Esophagus mucosa (tissue), 1 donor: ENCODE measurements at places on chromosomes 1 and 21. TPM values are rescaled to one million over a fixed set of nuclear protein-coding genes. Genes with fewer than 3 reads are reported as not detected.

DNA sequence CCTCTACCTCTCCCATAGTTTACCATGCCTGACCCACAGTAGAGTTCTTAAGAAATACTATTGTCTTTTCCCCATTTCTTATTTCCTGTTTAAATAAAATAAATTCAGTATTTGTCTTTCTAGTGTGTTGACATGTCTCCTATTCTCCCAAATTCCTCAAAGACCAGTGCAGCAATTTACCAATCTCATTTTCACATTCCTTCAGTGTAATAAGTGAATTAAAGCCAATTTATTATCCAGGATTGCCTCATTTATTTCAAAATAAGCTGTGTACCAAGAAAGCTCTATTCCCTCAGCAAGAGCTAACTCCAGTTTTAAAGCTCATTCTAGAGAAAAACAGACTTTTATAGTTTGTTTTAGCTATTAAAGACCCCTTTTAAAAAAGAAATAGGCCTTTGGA lies 49.9 kb downstream of the DISC1 start:
- ATAC-seq = no peak

The NCAM2 gene
- not detected for total RNA-seq

DNA sequence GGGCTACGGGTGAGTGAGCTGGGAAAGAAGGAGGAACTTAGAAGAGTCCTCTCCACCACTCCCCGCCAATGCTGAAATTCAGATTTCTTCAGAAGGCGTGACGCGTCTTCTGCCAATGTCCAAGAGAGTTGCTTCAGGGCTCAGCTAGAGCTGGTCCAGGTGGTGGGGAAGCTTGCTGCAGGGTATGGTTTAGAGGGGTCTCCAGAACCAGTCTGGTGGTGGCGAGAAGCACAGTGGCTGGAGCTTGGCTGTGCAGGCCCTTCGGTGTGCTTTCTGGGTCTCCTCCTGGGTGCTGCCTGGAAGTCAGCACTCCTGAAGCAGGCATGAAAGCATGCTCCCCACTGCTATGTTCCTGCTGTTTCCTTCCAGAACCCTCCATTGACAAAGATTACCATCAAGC lies 387.2 kb downstream of the PTPRU start:
- ATAC-seq = no peak

The CEPT1 gene
- total RNA-seq = 23.3 TPM

The TBX15 gene
- total RNA-seq = not detected

DNA sequence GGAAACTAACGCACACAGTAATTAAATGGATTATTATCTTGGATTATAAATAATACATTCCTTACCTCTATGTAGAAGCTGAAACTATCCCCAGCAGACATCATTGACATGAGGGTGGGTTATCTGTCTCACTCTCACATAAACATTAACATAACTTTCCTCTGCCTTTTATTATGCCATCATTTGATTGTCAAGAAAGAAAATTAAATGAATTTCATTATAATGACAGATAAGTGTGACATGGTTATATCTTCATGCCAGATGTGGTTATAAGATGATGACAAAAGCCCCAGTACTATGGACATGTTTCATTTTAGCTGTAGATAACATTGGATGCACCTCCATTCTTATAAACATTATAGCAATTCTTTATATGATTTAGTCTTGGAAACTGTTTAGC lies 476.5 kb downstream of the KCNT2 start:
- ATAC-seq = no peak

GRCh38 chr1:206469933-206470691 lies at the start of gene IKBKE:
IKBKE (plus strand) TSS chr1:206470476; CDS start chr1:206473228, 2,752 bp downstream.
- peak; percentile 69 for ATAC-seq

DNA sequence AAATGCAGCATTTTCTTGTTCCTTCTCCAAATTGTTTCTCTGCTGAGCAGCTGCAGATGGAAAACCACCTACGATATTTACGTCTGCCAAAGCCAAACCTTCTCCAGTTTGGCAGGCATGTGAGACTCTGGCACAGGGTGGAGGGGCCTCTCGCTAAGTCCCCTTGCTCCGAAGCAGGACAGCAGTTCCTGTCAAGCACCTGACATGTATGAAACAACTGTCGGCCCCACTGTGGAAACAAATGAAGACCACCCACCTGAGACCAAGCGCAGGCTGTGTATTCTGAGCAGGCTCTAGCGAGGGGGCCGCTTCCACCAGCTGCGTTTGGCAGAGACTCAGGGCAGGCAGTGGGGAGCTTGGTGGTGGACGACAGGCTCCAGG lies 74.7 kb downstream of the RIPK4 start:
- no peak for ATAC-seq

GRCh38 chr1:89939693-89940438 lies 55.0 kb upstream of the ZNF326 start:
- no peak for ATAC-seq

GRCh38 chr1:94025383-94026340 lies 95.3 kb downstream of the ABCA4 start:
- ATAC-seq = no peak

- ATAC-seq = peak; percentile 42
Observed at GRCh38 chr1:181021811-181022434, 747 bp downstream of the STX6 start.

DNA sequence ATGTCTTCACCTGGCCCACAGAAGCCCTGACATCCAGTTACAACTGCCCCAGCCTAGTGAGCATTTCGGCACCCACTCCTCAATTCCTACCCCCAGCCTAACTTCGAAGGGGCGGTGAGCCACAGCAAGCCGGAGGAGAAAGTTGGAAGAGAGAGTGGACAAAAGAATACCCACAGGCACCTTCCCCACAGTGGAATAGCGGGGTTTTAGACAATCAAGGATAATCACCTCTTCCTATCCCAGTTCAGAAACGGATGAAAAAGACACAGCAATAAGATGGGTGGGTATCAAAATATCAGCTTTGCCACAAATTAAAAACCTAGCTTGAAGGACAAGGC lies 1.3 kb upstream of the LSS start:
- ATAC-seq = no peak

GRCh38 chr1:2556277-2556677 lies at the start of gene TNFRSF14:
TNFRSF14 (plus strand) TSS chr1:2556371; CDS start chr1:2556665, 294 bp downstream.
- peak; percentile 24 for ATAC-seq

GRCh38 chr1:218415726-218416125 lies 70.6 kb downstream of the TGFB2 start:
- ATAC-seq = no peak

The VHLL gene
- total RNA-seq = not detected

GRCh38 chr1:2214541-2215241 lies 13.4 kb upstream of the SKI start:
- ATAC-seq = peak; percentile 11

- no peak for ATAC-seq
Observed at GRCh38 chr1:67316180-67316902, 8.7 kb downstream of the IL12RB2 start.

DNA sequence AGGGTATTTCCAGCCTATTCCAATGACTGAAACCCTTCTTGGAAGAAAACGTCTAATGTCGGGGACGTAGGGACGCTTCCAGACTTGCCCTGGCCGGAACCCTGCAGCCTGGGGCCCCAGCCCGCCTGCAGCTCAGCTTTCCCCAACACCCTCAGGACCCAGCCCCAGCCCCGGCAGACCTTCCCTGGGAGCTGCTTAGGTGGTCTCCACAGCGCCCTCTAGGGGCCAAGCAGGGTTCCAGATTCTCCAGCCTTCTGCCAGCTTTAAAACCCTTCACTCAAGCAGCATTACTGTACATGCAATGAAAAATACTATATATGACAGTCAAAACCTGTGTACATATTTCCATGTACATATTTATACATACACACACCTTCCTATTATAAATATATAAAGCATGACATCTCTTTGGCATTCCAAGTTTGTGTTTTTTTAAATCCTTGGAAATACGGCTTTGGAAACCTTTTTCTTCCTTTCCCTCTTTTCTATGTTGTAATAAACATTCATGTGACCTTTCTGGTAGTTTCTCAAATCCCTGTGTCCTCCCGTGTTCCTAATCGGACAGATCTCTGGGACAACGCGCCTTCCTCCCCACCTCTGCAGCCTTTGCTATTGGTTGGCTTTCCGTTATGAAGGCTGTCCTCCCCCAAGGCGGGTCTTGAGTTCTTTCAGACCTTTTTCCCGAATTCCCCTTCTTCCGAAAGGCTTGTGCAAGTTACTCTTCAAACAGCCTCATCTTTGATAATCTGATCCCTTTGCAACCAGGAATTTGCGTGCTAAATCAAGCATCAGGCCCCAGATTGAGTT lies 60.3 kb downstream of the STUM start:
- ATAC-seq = peak; percentile 54

- ATAC-seq = peak; percentile 55
Observed at GRCh38 chr1:56644919-56645676, at the start of gene PRKAA2. PRKAA2 (plus strand) TSS chr1:56645314; CDS start chr1:56645388, 74 bp downstream.

- no peak for ATAC-seq
Observed at GRCh38 chr1:240719953-240720700, 108.2 kb upstream of the GREM2 start.

The WDR64 gene
- total RNA-seq = not detected

GRCh38 chr1:99784143-99784542 lies 17.7 kb upstream of the FRRS1 start:
- ATAC-seq = no peak

DNA sequence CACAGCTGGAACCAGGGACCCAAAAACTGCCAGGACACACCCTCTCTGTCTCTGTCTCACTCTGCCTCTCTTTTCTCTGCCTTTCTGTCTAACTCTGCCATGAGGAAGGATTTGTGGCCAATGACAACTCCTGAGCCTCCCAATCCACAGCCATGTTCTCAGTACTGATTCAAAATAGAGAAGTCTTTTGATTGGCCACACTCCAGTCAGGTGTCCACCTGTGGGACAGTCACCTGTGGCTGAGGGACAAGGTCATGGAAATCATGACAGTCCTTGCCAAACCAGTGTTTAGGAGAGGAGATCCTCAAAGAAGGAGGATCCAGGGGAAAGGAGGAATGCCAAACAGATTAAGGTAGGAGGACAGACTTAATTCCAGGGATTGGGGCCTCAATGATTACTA lies 15.8 kb downstream of the TINAGL1 start:
- ATAC-seq = no peak

DNA sequence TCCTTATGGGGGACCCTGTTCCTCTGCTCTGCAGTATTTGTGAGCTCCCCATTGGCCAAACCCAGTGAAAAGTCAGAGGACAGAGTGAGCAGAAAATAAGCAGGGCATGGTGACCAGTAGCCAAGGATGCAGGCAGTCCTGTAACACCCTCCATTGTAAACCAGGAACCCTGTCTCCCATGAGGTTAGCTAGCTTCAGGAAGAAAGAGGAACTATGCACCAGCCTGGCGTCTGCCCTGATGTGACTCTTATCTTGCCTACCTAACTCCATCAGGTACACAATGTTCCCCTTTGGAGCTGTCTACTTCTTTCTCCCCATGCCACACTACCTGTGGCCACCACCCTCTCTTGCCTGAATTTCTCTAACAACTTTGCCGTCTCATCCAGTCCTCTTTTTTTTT lies 119.2 kb downstream of the LRIG2 start:
- no peak for ATAC-seq

DNA sequence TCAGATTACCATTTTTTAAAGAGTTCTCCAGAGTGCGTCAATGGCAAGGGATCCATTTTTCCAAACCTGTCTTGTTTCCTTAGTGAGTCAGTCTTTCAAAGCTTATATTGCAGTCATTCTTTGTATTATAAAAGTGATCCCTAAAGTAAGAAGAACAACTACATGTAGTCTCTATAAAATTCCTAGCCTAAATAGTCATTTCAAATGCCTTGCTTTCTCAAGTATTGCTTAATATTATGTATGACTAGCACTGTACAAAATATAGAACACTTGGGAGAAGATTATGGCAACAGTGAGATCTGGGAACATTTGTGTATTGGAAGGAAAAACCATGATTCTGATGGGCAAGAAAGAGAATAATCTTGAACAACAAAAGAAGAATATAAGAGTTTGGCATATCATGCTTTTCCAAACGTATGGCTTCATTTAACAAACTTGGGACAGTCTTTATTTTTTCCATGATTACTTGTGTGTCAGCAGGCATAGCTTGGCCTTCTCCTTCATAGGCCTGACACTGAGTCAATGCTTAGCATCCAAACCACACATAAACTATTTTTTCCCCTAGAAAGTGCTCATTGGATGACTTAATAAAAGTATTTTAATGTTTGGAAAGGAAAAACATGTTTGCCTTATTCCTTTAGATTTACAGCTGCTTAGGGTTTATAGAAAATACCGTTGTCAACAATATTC lies 547.4 kb downstream of the LTN1 start:
- no peak for ATAC-seq

DNA sequence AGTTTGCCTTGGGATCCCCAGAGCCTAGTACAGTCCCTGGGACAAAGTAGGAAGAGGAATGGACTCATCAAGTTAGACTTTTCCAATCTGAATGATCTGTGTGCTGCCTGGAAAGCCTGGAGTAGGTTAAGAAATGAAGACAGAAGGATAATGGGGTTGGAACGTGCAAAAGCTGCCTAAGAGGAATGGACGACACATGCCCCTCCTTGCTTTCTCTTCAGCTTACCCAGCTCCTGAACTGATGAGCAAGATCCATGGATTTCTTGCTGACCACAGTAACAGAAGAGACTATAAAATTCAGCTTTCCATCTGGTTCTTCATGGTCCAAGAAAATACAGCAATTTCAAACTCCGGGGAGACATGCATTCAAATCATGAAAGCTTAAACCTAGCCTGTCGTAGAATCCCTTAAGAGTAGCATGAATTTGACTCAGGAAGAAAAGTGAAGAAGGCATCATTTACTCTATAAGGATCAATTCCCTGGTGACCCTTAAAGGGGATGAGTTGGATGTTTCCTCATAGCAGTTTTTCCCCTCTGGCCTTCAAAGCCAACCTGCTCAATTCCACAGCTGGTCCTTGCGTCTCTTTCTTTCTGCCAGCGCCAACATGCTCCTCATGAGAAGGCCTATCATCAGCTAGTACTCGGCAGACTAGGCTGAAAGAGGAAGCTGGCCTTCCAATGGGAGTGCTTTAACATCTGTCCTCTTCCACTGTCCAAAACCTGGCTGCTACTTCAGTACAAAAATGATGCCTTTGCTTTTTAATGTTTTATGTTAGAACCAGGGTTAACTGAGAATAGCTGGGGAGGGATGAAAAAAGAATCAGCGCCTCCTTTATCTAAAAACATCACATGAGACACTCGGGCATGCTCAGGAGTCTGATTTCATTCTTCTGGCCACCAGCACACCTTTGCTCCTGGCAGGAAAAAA lies 5.7 kb upstream of the PEF1 start:
- ATAC-seq = no peak

GRCh38 chr1:68485431-68486022 lies 11.4 kb downstream of the DEPDC1 start:
- ATAC-seq = no peak

DNA sequence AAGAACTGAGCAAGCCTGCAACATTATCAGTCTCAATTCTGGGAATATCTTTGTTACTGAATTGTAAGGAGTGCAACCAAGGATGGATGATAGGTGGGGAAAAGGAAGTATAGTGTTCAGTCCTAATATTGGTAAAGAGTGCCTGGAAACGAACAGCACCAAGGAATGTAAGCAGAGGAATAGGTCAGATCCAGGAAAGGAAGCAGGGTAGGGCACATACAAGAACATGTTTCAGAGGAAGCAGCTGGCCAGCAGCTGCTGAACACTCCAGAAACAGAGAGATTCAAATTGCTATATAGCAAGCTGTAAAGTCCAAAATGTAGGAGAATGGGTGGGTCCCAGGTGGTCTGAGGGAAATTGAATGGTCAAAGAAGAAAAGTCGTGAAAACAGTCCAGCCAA lies 37.9 kb downstream of the CRB1 start:
- ATAC-seq = no peak

GRCh38 chr21:35254006-35254764 lies 205.1 kb upstream of the RUNX1 start:
- peak; percentile 40 for ATAC-seq

- no peak for ATAC-seq
Observed at GRCh38 chr1:45883658-45884057, 80.2 kb downstream of the MAST2 start.

The STYXL2 gene
- total RNA-seq = not detected

The CCDC185 gene
- total RNA-seq = 0.24 TPM

The KLF17 gene
- total RNA-seq = not detected
